ENCODE measurements at places on chromosomes 1 and 21.

DNA sequence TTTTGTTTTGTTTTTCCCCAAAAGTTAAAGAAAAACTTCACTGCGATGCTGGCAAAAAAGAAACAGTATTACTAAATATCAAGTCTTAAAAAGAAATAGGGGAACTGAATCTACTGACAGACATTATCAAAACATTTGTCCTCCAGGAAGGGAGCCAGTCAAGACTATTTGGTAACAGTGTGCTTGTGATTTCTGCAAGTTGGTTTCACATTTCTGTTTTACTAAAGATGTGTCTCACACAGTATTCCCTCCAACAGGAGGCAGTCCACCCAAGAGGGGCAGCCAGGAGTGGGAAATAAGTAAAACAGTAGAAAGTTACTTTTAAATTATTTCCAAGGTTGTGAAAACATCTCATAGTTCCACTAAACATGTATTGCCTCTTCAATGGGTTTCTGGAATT lies 74.4 kb upstream of the SDC3 start:
- peak; percentile 27 for DNase-seq

- no peak for DNase-seq
These were observed 44.6 kb downstream of the RASSF5 start for GRCh38 chr1:206551986-206552326.

- no peak for DNase-seq
These were observed 4.5 kb downstream of the RPS6KA1 start for GRCh38 chr1:26533951-26534509.

DNA sequence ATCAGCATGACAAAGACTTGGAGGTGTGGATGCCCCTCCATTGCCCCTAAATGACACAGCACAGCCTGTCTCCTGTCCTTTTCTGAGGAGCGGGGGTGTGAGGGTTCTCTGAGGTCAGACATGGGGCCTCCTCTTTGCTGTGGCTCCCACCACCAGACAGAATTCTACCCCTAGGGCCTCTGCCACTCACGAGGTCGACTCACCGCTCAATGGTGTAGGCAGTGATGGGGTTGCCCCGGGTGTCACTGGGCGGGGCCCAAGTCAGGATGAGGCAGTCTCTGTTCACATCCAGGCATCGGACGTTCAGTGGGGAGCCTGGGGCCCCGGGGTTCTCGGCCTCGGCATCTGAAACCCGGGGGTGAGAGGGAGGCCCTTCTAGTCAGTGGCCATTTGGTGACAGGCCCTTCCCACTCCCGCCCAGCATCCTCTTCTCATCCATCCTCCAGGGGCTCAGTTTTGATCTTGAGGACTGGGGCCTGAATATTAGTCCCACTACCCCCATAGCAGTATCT lies 19.9 kb downstream of the MYOM3 start:
- DNase-seq, result no peak

DNA sequence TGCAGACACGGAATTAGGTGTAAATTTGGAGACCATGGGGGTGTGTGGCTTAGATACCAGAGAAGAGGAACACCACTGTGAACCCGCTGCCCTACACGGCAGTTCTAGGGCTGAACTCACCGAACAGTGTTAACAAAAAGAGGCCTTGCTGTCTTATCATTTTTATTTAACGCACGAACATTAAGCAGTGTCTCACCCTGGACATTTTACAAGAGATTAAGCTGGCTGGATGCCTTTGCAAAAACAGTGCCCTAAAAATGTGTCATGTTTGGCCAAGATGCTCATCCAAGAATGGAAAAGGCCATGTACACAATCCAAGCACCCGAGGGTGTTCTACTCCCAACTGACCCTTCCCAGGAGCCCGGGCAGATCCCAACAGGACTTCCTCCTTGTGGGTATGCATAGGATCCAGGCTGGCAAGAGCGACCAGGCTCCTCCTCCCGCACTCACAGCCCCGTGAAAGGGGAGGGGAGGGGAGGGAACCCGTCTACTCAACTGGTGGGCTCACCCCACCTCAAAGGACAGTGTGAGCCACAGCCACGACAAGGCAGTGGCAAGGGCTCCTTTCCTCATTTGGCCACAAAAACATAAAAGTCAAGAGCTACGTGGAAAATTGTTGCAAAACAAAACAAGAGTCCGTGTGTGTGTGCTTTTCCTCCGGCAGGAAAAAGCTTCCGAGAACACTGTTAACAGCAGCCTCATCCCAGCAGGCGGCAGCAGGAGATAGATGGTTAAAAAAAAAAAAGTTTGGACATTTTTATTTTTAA lies 20.3 kb downstream of the C2CD2 start:
- peak; percentile 31 for DNase-seq

GRCh38 chr1:235315173-235315572 lies 12.8 kb downstream of the ARID4B start:
- DNase-seq, result no peak

DNA sequence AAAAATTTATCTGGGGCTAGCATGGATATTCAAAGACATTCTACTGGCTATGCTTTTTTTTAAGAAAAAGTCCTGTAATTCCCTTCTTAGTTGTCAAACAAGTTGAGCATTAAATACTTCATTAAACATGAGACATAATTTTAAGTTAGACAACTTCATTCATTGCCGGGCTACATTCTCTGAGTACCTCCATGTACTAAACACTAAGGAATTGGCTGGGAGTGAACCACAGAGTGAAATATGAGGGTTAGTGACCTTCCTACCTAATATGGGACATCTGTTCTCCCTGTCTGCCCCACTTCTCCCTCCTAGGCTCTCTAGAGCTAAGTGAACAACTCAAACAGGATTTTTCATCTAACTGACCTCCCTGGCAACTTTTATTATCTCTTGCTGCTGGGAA lies 370.4 kb downstream of the VAV3 start:
- no peak for DNase-seq

- no peak for DNase-seq
These were observed 3.7 kb downstream of the KCNA2 start for GRCh38 chr1:110602466-110602865.

- no peak for DNase-seq
These were observed at the start of gene TNFRSF9 for GRCh38 chr1:7940745-7941436. Gene TNFRSF9, minus strand, starts transcription at chr1:7940839. Its CDS starts 845 bp downstream, at chr1:7939994.

- DNase-seq, result no peak
These were observed 13.9 kb downstream of the S1PR1 start for GRCh38 chr1:101250656-101251272.

All from Kasumi-1 (cell line).